GM12864 (cell line): ENCODE measurements at places on chromosomes 3 and 15.

GRCh38 chr3:83928903-83929302, 1029.9 kb upstream of the CADM2 start:
- no peak for DNase-seq

- no peak for DNase-seq
Measured at GRCh38 chr15:29268706-29269484, 727 bp downstream of the NSMCE3 start.

- no peak for DNase-seq
Measured at GRCh38 chr15:35166730-35167359, 81.8 kb upstream of the NANOGP8 start.

- DNase-seq: no peak
Measured at GRCh38 chr3:112365636-112366035, 32.7 kb downstream of the CD200 start.

DNA sequence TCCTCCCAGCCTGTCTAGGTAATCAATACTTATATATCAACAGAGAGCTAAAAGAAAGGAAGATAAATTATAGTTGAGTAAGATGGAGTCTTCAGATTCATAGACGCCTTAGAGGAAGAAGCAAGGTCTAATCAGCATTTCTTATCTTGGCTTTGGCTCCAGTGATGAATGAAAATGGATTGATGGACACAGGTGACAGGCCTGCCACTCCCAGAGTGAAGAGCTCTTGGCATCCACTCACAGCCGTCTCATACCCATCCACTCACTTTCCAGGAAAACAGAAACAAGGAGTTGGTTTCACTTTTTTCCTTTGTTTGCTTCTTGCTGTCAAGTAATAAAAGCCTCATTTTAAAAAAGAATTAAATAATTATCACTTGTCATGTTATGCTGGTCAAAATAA, 168.2 kb downstream of the MFSD1 start:
- no peak for DNase-seq

GRCh38 chr3:45911511-45912226, 25.3 kb downstream of the CCR9 start:
- DNase-seq: no peak

DNA sequence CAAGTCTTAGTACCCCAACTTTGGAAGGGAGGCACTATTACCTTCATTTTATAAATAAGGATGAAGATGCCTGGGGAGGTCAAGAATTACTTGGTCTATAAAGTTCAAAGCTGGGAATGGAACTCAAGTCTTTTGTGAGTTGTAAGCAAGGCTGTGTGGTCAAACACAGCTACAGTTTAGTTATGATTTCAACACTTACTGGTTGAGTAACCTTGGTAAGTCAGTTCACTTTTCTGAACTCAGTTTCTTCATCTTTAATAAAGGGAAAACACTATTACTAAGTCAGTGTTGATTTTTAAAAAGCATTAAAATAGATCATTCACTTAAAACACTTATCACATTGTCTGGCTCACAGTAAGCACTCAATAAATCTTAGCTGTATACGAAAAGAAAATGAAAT, 200.4 kb upstream of the ADAMTS9 start:
- DNase-seq: no peak

- DNase-seq: no peak
Measured at GRCh38 chr15:38972831-38973230, 408.2 kb upstream of the RASGRP1 start.
